ENCODE measurements at places on chromosomes 16 and 17. TPM values are rescaled to one million over a fixed set of nuclear protein-coding genes. Genes with fewer than 3 reads are reported as not detected.

DNA sequence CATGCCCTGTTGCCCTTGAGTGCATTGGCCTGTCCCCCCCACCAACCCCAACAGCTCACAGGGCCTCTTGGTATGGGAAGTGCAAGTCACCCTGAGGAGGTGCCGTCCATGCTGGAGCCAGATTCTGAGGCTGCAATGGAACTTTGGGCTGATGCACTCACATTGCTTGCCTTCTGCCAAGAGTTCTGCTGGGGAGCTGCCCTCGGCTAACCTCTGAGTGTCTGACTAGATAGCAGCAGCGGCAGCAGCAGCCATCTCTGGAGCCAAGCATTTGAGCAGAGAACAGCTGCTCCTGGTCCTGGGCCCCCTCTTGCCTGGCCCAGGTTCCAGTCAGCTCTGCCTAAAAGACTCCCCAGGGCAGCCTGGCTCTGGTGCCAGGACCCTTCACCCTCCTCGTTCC is 61.5 kb downstream of the GNAO1 start:
- DNase-seq = no peak

DNA sequence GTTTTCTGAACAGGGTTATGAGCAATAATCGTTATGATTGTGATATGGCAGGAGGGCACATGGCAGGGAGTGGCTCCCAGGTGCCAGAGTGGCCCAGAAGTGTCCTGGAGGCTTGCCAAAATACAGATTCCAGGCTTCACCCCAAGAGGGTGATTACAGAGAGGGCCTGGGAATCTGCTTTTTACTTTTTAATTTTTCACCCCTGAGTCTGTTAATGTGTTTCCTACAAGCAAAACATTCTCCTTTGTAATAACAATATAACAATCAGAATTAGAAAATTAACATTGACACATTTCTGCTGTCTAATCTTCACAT is 212.4 kb downstream of the SNX29 start:
- no peak for DNase-seq

The KRT23 gene
- not detected for total RNA-seq

- DNase-seq = no peak
Observed at GRCh38 chr17:48584223-48584741, 5.8 kb downstream of the HOXB3 start.

DNA sequence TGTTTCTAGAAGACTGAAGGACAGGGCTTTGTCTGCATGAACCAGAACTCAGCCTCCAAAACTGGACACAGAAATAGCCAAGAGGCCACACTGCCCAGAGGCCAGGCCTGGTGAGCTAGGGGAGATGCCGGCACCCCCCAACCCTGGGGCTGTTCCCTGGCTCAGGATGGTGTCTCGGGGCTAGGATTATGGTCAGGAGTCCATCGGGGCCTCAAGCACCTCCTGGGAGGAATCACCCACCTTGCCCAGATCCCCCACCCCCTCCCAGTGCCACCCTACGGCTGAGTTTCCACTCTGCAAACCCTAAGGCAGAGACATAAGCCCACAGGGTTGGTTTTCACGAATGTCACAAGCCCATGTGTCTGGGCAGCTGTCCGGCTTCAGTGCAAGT is 37.2 kb downstream of the SLC7A5 start:
- peak; percentile 6 for DNase-seq

DNA sequence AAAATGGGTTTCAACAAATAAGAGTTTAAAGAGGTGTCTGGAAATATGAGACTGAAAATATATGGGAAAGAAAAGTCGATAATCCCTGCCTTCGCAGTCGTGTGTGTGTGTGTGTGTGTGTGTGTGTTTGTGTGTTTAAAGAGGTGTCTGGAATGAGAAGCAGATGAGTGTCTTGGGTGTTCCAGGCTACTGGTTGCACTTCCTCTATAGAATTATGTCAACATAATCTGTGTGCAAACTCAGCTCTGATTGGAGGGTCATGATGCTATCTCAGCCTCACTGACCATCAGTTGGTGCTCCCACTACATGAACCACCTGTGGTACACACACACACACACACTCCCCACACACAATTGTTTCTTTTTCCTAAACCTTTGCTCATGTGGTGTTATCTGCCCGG is 347.3 kb downstream of the NPIPA8 start:
- no peak for DNase-seq

- no peak for DNase-seq
Observed at GRCh38 chr17:3891626-3892094, 1.2 kb downstream of the CAMKK1 start.

GRCh38 chr16:61002479-61003204 is 1033.6 kb downstream of the CDH8 start:
- DNase-seq = no peak

DNA sequence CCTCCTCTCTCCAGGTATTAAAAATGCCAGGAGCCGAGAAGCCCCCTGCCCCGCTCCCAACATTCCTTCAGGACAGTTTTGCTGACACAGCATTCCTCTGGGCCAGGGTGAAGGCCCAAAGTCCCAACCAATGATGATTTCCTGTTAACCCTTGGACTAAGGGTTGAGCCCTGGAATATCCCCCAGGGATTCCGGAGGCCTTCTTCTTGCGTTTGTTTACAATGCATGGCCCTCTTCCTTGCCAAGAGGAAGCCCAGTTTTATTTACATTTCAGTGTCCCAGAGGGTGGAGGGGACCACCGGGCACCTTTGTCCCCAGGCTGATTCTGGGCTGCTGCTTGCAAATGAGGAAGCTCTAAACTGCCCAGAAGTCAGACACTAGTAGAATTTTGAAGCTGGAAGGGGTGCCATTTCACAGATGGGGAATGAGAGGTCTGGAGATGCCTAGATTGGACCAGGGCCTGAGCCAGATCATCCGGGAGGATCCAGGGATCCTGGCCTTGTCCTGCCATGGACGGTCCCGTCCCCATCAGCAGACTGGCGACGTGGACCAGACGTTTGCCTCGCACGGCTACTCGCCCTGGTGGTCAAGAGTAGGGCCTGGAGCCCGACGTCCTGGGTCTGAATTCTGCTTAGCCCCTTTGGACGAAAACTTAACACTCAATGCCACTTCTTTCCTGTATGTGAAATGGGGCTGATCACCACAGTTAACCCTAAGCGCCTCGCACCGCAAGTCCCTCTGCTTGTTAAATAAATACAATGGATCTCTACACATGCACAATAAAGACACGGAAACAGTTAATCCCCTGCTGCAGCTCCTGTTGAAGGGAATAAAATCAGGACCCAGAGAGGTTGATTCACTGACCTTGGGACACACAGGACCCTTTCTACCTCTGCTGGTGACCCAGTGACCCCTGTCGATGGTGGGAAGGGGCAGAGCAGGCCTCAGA is 55.6 kb upstream of the CIBAR2 start:
- DNase-seq = no peak

GRCh38 chr16:2857451-2858244 is at the start of gene PRSS22:
Gene PRSS22 (minus strand): TSS chr16:2858170. CDS start chr16:2858104, 66 bp downstream.
- no peak for DNase-seq

DNA sequence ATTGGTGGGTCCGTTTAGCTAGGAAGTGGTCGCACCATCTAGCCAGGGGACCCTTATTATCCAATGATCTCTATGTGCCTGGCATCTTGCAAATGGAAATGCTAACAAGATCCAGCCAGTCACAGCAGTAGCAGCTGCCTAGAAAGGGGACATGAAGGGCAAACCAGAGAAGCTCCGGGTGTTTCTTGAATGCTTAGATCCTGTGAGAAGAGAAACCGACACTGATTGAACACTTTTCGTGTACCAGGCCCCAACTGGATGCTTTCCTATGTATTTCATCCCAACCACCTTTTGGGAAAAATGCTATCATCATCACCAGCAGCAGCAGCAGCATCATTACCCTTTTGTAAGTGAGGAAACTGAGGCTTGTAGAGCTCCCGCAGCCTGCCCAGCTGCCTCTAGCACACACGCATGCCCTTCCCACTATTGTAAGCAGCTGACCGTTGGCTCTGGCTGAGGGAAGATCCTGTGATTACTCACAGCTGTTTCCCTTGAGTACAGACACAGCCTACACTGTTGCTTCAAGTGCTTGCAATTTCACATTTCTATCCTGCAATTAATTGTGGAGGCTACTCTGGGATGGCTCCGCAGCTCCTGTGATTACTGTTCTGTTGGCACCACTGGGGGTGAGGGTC is 180.7 kb upstream of the CACNG5 start:
- no peak for DNase-seq

GRCh38 chr17:73394512-73395450 is 83.0 kb upstream of the CDC42EP4 start:
- no peak for DNase-seq

- DNase-seq = no peak
Observed at GRCh38 chr16:2926650-2926999, 14.9 kb downstream of the FLYWCH1 start.

- DNase-seq = no peak
Observed at GRCh38 chr16:7979448-7980132, 610.7 kb downstream of the TMEM114 start.

DNA sequence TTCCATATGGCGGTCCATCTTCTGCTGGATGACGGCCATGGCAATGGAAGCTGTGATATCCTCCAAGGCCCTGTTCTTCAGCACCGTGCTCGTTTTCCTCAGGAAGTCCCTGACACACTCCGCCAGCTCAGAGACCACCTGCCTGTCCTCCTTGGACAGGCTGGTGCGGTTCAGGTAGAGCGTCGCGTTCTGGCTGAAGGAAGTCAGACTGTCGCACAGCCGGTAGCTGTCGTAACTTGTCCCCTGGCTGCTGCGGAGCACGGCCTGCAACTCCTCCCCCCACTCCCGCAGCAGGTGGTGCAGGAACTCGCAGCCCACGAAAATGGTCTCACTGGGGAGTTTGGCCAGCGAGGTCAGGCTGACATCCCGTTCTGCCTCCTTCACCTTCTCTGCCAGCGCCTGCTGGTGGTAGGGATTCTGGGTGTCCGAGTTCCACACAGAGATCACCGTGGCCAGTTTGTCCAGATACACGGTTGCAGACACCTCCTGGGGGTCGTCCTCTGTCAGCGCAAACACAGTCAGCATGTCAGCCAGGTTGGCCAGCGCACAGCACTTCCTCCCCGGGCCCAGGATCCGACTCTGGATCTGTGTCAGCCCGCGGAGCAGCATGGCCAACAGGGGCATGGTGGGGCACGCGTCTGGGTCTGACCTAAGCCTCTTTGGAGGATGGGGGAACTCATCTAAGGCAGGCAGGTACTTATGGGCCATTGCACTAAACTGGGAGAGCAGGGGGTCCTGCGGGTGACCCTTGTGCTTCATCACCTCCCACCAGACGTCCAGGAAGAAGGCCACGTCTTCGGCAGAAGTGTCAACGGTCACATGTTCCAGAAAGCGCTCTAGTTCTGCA is 5.1 kb downstream of the GEMIN4 start:
- DNase-seq = no peak

The C16orf46 gene
- 0.28 TPM for total RNA-seq

DNA sequence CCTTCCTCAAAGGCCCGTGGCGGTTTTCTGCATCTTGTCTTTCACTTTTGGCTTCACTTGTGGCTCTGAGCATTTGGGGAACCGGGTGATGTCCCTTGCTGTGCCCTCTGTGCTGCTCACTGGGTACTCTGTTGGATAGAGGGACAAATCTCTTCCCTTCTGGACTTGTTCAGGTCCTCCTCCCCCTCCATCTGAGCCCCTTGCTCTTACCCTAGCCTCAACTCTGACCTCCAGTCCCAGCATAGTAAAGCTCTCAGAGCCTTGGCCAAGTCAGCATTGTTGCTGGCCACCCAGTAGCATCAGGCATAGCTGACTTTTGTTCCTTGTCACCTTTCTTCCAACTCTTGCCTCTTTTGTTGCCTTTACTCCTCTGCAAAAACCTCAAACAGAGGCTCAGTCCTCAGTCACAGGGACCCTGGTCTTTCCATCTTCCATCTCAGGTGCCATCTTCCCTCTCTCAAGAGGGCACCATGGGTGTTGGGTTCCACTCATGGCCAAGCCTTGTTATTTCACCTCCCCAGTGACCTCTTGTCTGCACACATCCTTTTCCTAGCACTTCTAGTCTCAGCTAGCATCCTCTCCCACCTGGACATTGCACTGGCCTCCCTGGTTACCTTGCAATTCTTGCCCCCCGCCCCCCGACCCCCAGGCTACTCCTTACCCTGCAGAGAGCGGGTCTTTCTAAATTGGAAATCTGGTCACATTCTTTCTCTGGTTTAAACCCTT is 393 bp upstream of the PSMB10 start:
- DNase-seq = peak; percentile 89

Data from activated CD4-positive, alpha-beta T cell treated with anti-CD3 and anti-CD28 coated beads for 36 hours (primary cell).